Spleen (tissue), 13 donors: ENCODE measurements at places on chromosomes 7 and 10. TPM values are rescaled to one million over a fixed set of nuclear protein-coding genes. Genes with fewer than 3 reads are reported as not detected.

The CRHR2 gene
- not detected for total RNA-seq

The SPDYE2B gene
- total RNA-seq: not detected

The STX1A gene
- 4.2 TPM for total RNA-seq

The CLDN4 gene
- total RNA-seq: not detected

The STARD3NL gene
- 41.3 TPM for total RNA-seq

The ANXA8L1 gene
- total RNA-seq: not detected

The RNF148 gene
- total RNA-seq: 1.2 TPM

The HOGA1 gene
- total RNA-seq: not detected

The POLR2J2 gene
- total RNA-seq: 9.3 TPM

The GHRHR gene
- not detected for total RNA-seq

The MYOF gene
- total RNA-seq: 15.1 TPM

The SKIDA1 gene
- 0.19 TPM for total RNA-seq

The RBP3 gene
- total RNA-seq: not detected

The NPTX2 gene
- total RNA-seq: 19.8 TPM

The HTRA1 gene
- 27.4 TPM for total RNA-seq

The PNLIPRP1 gene
- not detected for total RNA-seq

The GDF10 gene
- 0.30 TPM for total RNA-seq

The GRID2IP gene
- total RNA-seq: 1.0 TPM

The ATOH7 gene
- not detected for total RNA-seq

The WDR86 gene
- total RNA-seq: 58.1 TPM

The AQP1 gene
- 17.1 TPM for total RNA-seq

The JCAD gene
- total RNA-seq: 5.2 TPM

The TLL2 gene
- 0.70 TPM for total RNA-seq

The HOXA11 gene
- not detected for total RNA-seq

The PUS7 gene
- 7.5 TPM for total RNA-seq

The POR gene
- 116 TPM for total RNA-seq

The SSMEM1 gene
- total RNA-seq: not detected

The HGF gene
- total RNA-seq: 24.8 TPM

The RSPH10B gene
- total RNA-seq: 0.60 TPM

The GIMAP4 gene
- total RNA-seq: 214 TPM

The ANXA7 gene
- 87.8 TPM for total RNA-seq

The SLC13A1 gene
- not detected for total RNA-seq

The CRPPA gene
- total RNA-seq: 1.2 TPM

The NRCAM gene
- total RNA-seq: 88.5 TPM

The DEPP1 gene
- 15.0 TPM for total RNA-seq

The MACROH2A2 gene
- total RNA-seq: 1.2 TPM

The TES gene
- 58.6 TPM for total RNA-seq

The TBXAS1 gene
- total RNA-seq: 137 TPM

The MYH16 gene
- total RNA-seq: not detected

The SFTPA1 gene
- not detected for total RNA-seq

The TAS2R5 gene
- 2.9 TPM for total RNA-seq

The TMEM176A gene
- 52.8 TPM for total RNA-seq

The CAPZA2 gene
- total RNA-seq: 205 TPM

The CDNF gene
- total RNA-seq: 2.5 TPM

The TBL2 gene
- total RNA-seq: 29.7 TPM

The LGI1 gene
- total RNA-seq: not detected

The PLXDC2 gene
- total RNA-seq: 23.7 TPM

The ZNRF2 gene
- 37.8 TPM for total RNA-seq

The MAGI2 gene
- total RNA-seq: 14.0 TPM
